ENCODE measurements at places on chromosomes 3 and 15.

DNA sequence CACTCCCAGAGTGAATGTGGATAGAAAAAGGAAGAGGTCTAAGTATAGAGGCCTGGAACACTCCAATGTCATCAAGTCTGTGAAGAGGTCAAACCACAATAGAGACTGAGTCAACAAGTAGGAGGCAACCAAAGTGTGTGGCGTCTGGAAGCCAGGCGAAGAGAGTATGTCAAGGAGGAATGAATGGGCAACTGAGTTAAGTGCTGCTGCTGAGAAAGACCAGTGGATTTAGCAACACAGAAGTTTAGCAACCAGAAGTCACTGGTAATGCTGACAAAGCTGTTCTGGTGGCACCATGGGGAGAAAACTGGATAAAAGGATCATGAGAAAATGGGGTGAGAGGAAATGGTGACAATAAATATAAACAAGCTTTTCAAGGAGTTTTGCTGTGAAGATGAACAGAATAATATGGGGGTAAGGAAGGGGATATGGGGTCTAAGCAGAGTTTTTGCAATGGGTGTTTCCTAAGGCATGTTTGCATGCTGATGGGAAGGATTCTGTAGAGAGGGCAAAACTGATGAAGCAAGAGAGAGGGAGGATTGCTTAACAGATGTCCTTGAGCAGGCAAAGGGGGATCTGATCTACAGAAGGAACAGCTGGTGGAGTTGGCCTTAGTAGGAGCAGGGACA lies 38.4 kb downstream of the PCOLCE2 start:
- no peak for DNase-seq

GRCh38 chr3:195711813-195712534 lies 8.8 kb upstream of the MUC20 start:
- DNase-seq, result no peak

- DNase-seq, result no peak
Measured at GRCh38 chr3:176855901-176856486, 341.3 kb downstream of the TBL1XR1 start.

- no peak for DNase-seq
Measured at GRCh38 chr3:18544146-18544545, 119.0 kb upstream of the SATB1 start.

GRCh38 chr3:21729888-21730459 lies 21.0 kb downstream of the ZNF385D start:
- DNase-seq, result no peak

GRCh38 chr3:6281662-6282061 lies 579.3 kb upstream of the GRM7 start:
- DNase-seq, result no peak

GRCh38 chr3:186080849-186081438 lies 27.9 kb downstream of the ETV5 start:
- DNase-seq, result no peak

DNA sequence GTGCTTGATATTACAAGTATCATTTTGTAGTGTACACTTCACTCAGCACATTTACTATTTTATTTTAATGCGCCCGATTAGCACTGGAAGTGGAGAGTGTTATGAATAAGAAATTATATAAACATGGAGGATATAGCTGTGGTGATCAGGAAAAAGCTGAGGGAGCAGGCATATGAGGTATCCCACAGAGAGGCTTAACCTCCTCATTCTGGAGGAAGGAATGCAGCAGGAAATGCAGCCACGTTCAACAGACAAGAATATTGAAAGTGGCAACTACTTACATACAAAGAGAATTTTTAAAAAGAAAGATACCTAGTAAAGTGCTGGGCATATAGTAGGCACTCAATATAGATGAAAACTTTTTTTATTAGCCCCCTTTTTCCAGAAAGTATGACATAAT lies 166.0 kb upstream of the SATB1 start:
- DNase-seq, result no peak

DNA sequence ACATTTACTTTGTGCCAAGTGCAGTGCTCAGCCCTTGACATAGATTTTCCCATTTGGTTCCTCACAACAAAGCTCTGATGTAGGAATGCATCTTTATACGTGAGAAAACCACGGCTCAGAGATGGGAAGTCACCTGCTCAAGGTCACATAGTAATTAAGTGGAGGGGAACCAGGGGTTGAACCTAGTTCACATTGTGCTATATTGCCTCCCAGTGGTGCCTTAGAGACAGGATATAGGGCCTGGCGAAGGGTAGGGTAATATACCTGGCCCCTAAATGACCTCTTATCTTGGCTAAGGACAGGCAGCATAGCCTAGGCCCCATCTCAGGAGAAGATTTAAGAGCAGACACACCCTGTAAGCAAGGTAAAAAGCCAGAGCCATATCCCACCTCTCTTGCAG lies 71.5 kb downstream of the FOXP1 start:
- peak; percentile 10 for DNase-seq

DNA sequence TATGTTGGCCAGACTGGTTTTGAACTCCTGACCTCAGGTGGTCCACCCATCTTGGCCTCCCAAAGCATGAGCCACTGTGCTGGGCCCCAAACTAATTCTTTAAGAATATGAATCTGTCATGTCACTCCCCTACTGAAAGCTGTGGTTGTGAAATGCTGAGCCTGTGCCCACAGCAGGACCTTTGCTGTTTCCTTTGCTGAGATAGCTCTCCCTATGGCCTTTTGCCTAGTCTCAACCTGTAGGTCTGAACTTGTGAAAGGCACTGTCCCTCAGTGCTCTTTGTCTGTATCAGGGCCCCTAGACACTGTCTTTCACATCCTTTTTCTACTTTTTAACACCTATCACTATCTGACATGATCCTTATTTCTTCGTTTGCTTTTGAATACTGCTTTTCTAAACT lies 62.7 kb upstream of the CCR4 start:
- DNase-seq, result no peak

DNA sequence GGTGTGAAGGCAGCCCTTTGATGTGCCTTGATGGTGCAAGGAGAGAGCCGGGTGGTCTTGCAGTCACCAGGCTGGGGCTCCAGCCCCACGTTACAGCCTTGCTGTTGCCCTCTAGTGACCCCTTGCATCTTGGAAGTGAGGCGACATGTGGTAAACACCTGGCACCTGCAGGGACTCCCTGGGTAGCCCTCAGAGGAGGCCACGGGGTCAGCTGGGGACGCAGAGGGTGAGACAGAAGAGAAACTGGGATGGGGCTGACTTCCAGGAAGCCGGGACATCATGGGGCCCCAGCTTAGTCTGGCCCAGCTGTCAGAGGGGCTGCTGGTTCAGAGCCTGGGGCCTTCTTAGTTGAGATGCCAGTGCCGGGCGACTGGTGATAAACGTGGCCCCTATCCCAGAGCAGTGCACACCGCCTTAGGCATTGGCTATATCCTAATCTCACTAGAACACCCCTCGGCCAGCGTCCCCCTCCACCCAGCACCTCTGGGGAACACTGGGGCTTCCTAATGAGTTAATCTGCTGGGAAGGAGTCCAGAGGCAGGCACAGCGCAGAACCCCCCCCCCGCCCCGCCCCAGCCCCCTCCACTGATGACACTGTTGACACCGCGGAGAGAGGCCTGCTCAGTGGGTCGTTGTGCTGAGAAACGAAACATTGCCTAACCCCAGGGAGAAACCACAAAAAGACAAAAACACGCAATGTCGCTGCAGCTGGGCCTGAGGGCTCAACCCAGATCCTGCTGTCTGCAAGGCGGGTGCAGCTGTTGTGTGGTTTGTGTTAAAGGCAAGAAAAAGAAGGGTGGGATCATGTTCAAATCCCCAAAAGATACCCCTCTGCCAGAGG lies 60.5 kb upstream of the KLF13 start:
- DNase-seq, result peak; percentile 36

GRCh38 chr15:58046467-58046866 lies 19.0 kb downstream of the ALDH1A2 start:
- DNase-seq, result no peak

GRCh38 chr3:194485468-194485880 lies 1.3 kb downstream of the ATP13A3 start:
- no peak for DNase-seq

DNA sequence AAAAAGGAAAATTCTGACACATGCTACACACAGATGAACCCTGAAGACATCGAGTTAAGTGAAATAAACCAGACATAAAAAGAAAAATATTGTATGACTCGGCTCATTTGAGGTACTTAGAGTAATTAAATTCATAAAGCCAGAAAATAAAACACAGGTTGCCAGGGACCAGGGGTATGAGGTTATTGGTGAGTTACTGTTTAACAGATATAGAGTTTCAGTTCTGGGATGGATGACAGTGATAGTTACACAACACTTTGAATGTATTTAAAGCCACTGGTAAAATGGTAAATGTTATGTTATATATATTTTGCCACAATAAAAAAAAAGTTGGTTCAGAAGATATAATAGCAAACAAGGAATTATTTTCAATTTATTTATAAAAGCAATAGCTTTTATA lies 436.1 kb upstream of the WNT5A start:
- DNase-seq, result no peak

GRCh38 chr3:51670823-51671733 lies at the start of gene TEX264:
Gene TEX264 (plus strand): TSS chr3:51671252. CDS start chr3:51674305, 3,053 bp downstream.
- peak; percentile 90 for DNase-seq

- DNase-seq, result no peak
Measured at GRCh38 chr3:124510290-124510689, 220.0 kb upstream of the UMPS start.

- no peak for DNase-seq
Measured at GRCh38 chr3:109644332-109644731, 307.0 kb upstream of the DPPA4 start.

DNA sequence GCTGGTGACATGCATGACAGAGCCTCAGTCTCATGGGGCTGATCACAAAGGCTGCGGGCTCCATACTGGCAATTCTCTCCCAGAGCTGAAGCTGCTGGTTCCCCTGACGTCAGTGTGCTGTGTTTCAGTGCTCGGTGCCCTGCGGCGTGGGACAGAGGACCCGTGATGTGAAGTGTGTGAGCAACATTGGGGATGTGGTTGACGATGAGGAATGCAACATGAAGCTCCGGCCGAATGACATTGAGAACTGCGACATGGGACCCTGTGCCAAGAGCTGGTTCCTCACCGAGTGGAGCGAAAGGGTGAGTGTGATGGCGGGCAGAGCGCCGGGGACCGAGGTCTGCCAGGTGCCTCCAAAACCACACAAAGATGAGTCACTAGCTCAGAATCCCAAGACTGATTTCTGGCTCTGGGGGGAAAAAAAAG lies 62.0 kb upstream of the NR2E3 start:
- DNase-seq, result no peak

- DNase-seq, result no peak
Measured at GRCh38 chr3:172904711-172905373, 154.3 kb downstream of the ECT2 start.

GRCh38 chr15:98123834-98124233 lies 163.3 kb downstream of the ARRDC4 start:
- no peak for DNase-seq

GRCh38 chr3:197458179-197458707 lies 97.5 kb downstream of the BDH1 start:
- no peak for DNase-seq

All from T-helper 1 cell (primary cell).